B cell (primary cell): ENCODE measurements at places on chromosomes 2 and 18. TPM values are rescaled to one million over a fixed set of nuclear protein-coding genes. Genes with fewer than 3 reads are reported as not detected.

Gene CELF4
- total RNA-seq, result not detected in 2 replicates

Gene DQX1
- 0.57 and 0.87 TPM in 2 replicates for total RNA-seq

Gene CACNB4
- 1.1 and 1.4 TPM in 2 replicates for total RNA-seq

Gene DNER
- not detected in 2 replicates for total RNA-seq

Gene CFAP210
- not detected in 2 replicates for total RNA-seq

Gene FAM228A
- total RNA-seq, result 0.27 TPM in 1 of 2 replicates, not detected in the other

- DNase-seq, result no peak
Observed at GRCh38 chr18:79645291-79645983, 34.2 kb upstream of the CTDP1 start.

DNA sequence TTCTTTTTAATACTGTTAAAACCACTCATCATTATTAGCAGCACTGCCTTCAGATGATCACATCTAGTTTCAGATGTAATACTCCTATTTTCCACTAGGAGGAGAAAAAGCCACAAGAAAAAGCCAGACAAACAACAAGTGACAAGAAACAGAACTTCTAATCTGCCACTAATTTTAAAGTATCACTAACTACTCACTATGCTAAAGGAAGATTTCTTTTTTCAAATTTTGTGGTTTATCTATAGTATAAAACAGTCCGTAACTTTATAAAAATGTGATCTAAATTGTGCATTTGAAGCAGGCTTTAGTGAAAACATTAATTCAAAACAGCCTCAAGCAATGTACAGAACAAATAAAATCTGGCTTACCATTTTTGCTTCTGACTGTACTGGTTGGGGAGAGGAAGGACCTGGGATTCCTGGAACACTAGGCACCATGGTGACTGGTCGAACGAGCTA is 56.8 kb downstream of the ATF2 start:
- peak; percentile 60 for DNase-seq

- DNase-seq, result no peak
Observed at GRCh38 chr2:198662905-198663304, 794.8 kb downstream of the SATB2 start.

DNA sequence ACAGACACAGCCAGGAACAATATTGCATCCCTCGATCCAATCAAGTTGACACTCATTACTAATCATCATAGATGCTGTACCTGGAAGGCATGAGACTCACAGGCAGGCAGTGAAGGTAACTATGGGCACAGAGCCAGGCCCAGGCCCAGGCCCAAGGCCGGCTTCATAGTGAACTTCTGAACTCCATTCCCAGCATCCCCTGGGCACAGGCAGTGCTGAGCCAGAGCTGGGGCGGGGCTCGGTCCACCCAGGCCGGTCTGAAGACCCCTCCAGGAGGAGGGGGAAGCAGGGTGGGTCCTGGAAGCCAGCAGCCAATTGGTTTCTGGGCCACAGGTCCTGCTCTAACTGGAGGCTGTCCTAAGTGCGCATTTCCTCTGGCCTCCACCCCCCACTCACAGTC is 37.6 kb downstream of the MLPH start:
- no peak for DNase-seq

DNA sequence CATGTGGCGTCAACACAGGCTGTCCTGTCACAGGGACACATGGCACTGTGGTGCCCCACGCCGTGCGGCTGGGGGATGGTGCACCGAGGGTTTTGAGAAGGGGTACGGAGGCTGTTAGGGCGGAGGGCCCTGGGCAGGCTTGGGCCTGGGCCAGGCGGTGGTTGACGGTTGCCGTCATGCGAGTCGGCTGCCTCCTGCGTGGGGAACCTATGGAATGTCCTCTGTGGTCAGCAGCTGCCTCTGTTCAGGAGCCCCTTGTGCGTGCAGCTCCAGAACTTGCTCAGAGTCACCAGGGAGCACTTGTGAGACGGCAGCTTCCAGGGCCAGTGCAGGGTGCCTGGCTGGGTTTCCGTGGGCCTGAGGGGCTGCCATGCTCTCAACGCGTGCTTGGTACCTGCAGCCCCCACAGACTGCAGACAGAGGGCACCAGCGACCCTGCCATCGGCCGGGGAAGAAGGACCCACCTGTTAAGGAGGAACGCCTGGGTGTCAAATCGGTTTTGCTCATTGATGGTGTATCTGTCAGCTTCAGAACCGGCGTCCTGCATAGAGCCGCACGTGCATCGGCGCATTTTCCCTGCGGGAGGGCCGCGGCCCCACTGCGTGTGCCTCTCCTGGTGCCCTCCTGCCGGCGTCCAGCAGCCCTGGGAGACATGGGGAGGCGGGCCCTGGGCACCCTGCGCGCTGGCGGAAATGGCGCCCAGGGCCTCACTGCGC is 10.0 kb upstream of the D2HGDH start:
- DNase-seq, result peak; percentile 43

DNA sequence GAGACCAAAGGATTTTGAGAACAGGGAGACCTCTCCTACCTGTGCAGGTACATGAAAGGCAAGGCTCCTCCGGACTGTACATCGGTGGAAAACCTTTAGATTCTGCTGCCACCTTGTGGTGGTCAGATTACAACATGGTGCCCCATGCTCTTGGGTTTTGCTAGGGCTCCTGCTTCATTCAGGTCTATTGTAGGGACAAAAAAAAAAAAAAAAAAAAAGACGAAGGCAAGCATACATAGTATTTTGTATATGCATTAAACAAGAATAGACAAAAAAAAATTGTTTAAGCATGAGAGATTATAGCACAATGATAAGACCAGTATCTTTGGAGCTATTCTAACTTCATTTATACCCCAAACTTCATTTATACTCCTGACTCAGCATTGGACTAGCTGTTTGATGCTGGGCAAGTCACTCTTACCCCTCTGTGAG is 27.4 kb upstream of the SPR start:
- peak; percentile 72 for DNase-seq

DNA sequence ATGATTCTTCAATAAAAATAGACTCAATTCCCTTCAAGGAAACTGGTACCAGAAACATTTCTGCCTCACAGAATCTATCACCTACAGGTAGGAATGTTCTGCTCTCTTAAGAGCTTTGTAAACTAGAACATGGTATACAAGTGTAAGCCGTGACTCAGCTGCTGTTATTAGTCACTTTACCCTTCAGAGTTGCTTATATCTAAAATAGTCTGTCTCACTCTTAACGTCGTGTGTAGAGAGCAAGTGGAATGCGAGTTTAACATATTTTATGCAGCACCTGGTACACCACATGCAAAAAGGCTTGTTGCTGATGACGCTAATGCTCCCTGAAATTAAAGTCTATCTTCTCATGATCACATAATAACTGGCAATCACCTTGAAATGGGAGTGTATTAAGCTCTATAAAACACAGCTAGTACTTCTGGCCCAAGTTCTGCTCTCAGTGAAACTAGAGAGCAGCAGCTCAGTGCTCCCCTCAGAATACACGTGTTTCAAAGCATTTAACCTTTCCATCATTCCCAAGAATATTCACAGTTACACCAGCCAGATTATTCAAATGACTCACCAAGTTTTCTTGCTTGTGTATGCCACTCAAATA is 420.0 kb downstream of the ZEB2 start:
- no peak for DNase-seq

DNA sequence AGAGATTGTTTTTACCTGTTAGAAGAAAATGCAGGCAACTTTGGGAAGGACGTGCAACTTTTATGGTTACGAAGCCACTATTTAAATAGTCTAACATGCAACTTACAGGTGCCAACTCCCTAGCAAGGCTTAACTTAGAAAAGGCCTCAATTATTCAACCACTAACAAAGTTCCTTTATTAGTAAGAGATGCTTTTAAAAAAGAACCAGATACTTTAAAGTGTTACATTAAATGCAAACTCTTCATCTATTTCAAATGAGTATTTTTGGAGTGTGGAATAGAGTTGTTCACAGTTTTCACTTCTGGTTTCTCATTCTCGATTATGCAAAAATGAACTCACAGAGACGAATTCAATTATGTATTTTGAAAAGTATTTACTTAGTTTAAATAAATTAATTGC is 51.7 kb downstream of the PELI1 start:
- peak; percentile 26 for DNase-seq

- no peak for DNase-seq
Observed at GRCh38 chr18:56390626-56391025, 247.8 kb downstream of the TXNL1 start.
